ENCODE measurements at places on chromosomes 1 and 21.

DNA sequence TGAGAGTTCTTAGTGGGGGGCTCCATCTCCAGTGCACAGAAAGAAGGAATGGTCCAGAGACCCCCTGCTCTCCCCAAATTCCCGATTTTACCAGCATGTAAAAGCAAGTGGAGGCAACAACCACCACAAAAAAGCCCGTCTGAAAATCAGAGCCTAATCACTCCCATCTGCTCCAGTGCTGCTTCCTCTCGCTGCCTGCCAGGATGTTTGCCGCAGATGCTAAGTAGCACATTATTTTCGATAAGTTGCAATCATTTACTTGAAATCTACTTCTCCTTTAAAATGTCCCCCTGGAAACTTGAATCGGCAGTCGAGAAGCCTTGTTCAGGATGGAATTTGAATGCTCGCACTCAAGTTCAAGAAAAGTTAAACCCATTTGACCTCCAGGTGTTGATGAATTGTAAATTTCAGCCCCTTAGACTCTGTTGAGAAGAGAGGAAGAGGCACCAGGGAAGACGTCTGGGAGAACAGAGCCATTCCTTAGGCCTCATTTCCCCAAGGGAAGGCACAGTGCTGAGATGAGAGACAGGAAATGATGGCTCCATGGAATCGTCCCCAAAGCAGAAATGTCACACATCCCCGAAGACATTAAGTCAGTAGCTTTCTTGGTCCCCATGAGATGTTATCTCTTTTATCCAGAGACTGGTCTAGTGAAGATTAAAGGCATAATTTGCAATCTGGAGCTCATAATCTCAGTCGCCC lies 221.3 kb downstream of the PBX1 start:
- DNase-seq = no peak

DNA sequence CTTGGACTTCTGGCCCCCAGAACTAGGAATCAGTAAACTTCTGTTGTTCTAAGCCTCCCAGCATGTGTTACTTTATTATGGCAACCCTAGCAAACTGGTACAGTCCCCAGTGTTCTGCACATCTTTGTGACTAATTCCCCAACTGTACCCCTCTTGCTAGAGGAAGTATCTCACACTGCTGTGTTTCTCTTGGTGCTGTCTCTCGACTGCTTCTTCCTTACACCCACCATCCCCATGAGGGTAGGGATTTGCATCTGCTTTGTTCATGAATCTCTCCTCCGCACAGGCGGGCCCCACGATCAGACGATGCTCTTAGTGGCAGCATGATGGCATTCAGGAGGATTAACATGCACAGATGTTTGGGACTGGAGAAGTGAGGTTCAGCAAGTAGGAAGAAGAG lies 46.7 kb downstream of the CLIC6 start:
- no peak for DNase-seq

DNA sequence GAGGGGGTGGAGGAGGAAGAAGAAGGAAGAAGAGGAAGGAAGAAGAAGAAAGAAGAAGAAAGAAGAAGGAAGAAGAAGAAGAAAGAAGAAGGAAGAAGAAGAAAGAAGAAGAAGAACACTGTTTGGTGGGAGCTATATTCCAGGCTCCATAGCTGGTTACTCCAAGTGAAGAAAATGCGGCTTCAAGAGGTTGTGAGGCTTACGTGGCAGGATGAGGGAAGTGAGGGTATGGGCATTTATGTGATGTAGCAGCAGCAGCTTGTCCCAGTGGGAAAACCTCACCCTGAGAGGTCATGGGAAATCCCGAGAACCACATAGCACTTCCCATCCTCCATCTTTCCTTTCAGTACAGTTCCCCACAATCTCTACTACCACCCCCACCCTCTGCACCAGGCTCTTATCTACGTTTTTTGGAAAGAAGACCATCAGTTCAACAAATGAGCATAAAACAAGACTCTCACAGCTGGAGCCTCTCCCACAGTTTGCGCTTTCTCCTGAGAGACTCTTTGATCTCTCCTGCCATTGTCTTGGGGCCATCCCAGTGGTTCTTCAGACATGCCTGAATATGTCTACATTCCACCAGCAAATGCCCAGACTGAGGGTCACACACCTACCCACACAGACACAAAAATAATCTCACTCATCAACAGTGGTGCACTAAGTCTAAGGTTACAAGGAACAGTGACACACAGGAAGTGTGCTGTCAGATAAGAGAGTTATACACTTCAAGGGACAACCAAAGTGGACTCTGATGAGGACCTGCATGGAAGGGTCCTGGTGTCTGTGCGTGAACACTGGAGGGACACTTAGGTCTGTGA lies 77.9 kb upstream of the KCNJ15 start:
- no peak for DNase-seq

DNA sequence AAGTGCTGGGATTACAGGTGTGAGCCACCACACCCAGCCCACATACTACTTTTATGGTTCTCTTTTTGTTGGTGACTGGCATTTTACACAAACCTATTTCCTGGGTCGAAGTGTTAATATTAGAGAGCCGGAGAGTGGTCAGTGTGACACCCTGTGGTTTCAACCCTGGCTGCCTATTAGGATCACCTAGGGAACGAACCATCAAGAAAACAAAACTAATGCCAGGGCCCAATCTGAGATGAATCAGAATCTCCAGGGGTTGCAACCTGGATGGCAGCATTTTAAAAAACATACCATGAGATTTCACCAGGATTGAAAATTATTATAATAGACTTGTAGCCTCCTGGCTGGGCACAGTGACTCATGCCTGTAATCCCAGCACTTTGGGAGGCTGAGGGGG lies 6.1 kb downstream of the MRPS21 start:
- DNase-seq = no peak

- no peak for DNase-seq
These were observed 579.3 kb upstream of the ADGRL4 start for GRCh38 chr1:79585801-79586200.

DNA sequence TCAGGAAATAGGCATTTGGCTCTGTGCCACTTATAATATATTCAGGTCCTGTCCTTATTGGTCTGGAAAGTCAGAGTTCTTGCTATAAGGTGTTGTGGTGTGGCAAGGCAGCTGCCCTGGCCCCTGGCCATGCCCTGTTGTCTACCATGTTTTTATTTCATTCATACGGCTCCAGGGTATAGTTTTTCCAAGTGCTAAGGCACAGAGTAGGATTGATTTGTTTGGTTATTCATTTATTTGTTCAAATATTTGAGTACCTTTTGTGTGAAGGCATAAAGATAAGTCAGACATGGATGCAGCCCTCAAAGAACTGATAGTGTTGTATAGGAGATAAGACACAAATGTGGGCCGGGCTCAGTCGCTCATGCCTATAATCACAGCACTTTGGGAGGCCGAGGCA lies 10.1 kb downstream of the ZBTB8B start:
- no peak for DNase-seq

- no peak for DNase-seq
These were observed 107.8 kb upstream of the WNT4 start for GRCh38 chr1:22250724-22251123.

DNA sequence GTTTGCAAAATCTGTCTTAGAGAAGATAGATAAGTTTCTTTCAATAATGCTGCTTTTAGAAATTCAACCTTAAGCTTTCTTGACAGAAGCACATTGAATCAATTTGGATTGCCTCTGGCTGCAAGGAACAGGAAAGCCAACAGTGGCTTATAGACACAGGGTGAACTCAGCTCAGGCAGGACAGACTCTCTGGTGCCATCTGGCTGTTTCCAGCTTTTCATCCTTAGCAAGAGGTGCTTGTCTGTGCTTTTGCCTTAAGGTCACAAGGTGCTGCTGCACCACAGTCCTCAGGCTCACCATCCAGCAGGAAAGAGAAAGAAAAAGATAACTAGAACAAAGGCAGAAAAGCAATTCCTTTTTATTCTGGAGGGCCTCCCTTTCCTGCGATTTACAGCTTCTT lies 93.7 kb upstream of the ETS2 start:
- DNase-seq = no peak

DNA sequence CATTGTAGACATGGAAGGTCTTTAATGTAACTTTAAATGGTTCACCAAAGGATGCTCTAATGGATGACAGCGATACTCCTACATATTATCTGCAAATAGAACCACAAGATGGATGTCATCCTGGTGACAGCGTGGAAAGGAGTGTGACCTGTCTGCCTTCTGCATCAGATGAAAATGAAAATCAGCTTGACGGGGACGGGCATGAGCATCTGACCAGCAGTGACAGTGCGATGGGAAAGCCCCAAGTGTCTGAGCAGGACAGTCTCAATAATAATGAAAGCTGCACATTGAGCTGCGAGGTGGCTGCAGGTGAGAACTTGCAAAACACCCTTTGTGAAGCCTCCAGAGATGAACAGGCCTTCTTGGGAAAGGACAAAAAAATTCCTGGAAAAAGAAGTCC lies 25.2 kb downstream of the CNST start:
- peak; percentile 21 for DNase-seq

DNA sequence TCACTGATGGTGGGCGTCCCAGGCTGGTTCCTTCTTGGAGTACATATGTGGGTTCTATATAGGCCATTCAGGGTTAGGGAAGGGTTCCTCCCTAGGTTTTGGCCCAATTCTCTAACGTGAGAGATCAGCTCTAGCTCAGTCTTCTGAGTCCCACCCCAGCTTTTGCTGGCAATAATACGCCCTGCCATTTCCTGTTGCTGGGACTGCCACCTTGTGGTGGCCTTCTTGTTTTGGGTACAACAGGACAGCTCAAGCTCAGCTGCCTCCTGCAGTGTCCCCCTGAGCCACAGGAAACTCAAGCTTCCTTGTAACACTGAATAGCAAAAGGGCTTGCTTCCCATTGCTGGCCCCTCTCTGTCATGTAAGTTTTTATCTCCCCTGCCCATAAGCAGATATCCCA lies 77.8 kb downstream of the BACH1 start:
- DNase-seq = peak; percentile 21

DNA sequence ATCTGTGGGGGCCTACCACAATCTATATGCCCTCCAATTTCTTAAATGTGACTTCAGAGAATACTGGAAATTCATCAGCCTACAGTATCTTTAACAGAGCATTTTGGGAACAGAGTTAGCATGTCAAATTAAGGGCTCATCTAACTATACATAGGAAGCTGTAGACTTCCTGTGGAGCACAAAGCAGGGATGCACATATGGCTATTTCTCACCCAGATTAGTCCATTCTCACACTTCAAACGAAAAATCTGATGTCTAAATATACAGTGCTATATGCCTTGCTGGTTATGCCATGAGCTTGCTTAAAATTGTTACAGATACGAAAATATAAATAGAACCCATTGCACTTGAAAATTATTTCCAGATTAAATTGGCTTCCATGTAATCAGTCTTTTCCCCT lies 1922.8 kb downstream of the MRPL39 start:
- no peak for DNase-seq

- DNase-seq = peak; percentile 54
These were observed 46.9 kb downstream of the PTP4A2 start for GRCh38 chr1:31891280-31891679.

DNA sequence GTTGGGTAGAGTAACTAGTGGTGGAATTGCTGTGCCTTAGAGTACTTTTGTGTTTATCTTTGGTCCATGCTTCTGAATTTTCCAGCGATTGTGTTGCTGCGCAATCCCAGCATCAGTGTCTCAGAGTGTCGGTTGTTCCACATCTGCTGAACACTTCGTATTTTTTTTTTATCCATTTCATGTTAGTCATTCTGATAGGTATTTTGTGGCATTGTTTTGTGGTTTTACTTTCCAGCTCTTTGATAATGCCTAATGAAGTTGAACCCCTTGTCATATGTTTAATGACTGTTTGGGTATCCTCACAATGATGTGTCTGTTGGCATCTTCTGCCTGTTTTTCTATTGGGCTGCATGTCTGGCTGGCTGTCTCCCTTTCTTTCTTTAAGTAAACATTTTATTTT lies 13.6 kb downstream of the TUFT1 start:
- no peak for DNase-seq

DNA sequence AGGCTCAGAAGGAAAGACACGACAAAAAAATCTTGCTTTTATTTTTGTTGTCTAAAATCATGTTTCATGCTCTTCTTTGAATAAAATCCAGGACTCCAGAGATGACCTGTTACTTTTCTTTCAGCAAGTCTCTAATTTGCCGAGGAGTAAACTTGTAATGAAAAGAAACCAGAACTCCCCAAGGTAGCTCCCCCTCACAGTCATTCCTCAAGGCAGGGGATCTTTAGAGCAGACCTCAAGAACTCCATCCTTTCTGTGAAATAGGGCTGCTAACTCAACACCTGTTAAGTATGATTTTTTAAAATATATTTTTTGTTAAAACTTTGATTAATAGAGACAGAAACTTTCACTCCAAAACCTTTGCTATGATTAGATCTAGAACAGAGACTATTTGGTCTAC lies 82.7 kb upstream of the ABCD3 start:
- no peak for DNase-seq

DNA sequence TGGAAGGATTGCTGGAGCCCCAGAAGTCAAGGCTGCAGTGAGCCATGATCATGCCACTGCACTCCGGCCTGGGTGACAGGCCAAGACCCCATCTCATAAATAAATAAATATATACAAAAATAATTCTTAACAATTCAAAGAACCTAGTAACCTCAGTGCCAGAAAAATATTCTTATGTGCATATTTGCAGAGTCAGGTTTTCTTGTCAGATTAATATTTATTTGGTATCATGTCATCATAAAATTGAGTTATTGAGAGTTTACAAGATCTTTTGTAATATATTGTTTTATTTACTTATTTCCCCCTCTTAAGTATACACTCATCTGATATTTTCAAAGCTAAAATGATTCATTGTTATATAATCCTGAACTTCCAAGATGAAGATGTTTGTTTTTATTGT lies 24.5 kb upstream of the AGL start:
- DNase-seq = no peak

DNA sequence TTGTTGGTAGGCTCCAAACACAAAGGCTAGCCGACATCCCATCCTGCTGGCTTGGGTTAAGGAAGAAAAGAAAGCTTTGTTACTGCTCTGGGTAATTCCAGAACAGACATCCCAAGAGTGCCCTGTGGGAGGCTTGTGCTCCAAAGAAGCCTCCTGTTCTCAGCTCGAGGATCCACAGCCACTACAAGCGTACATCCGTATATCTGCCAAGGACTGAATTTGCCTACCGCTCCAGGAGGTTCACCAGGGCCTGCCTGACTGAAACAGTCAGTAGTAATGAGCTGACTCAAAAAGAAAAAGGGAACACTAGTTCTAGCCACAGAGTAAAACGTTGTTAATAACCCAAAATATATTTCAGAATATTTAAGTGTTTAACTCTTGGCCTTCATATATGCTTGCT lies 24.8 kb upstream of the MUTYH start:
- DNase-seq = no peak

DNA sequence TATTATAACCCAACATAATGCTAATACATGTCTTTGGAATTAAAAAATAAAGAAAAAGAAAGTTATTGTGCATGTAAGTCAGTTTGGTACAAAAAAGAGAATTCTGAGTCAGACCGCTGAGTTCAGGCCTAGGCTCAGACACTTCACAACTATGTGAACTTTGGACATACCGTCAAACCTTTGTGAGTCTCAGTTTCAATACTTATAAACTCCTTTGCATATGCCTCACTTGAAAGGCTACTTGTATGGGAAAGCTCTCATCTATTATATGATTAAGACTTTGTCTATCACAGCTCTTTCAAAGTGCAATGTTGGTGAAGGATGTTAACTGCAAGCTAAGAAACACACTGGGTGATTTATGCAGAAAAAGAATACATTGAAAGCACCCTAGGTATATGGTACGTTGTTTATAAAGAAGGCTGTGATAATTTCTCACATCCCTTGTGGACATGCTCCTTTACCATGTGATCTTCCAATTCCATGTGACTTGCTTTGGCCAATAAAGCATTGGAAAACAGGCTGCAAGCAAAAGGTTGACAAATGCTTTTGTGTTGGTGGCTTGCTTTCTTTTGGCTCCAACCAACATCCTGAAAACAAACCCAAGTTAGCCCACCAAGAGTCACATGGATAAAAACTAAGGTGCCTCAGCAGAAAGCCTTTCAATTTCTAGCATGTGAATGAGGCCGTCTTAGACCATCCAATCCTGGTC lies 49.6 kb downstream of the INTS7 start:
- DNase-seq = no peak

Measured in stimulated activated CD4-positive, alpha-beta T cell treated with anti-CD3 and anti-CD28 coated beads, Interleukin-12 subunit alpha, Interleukin-12 subunit beta, amount 100 ng/mL, for 48 hours (primary cell).